ENCODE measurements at places on chromosomes 5 and 9. TPM values are rescaled to one million over a fixed set of nuclear protein-coding genes. Genes with fewer than 3 reads are reported as not detected.

Gene SRA1
- 32.6 TPM for total RNA-seq

Gene FAM81B
- not detected for total RNA-seq

Gene FAM153A
- 4.7 TPM for total RNA-seq

Gene CCDC152
- total RNA-seq: 8.1 TPM

Gene CDHR2
- 0.63 TPM for total RNA-seq

Gene BTNL8
- total RNA-seq: not detected

All from parietal lobe (tissue), 2 donors.